CD4-positive, alpha-beta memory T cell (primary cell): ENCODE measurements at places on chromosomes 4 and X.

- no peak for DNase-seq
These were observed 197.0 kb upstream of the SLITRK2 start for GRCh38 chrX:145620666-145621065.

- DNase-seq = no peak
These were observed 12.4 kb downstream of the DCAF8L1 start for GRCh38 chrX:27968878-27969277.

DNA sequence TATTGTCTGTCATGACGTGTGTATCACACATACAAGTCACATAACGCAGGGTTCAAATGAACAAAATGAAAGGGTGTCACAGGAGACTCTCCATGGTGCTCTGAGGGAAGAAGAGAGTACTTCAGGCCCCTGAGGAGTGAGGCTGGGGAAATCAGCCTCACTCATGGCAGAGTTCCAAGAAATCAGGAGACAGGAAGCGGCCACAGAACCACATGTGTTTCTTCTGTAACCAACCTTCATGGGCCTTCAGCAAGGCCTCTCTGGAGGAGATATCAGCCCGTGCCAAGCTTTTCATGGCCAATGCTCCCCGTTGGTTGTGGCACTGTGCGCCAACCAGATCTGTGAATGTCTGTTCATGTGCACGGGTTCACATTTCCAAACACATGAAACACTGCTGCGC is 76.0 kb downstream of the NAT8L start:
- peak; percentile 33 for DNase-seq

- no peak for DNase-seq
These were observed 93.3 kb downstream of the HMX1 start for GRCh38 chr4:8778291-8778690.

DNA sequence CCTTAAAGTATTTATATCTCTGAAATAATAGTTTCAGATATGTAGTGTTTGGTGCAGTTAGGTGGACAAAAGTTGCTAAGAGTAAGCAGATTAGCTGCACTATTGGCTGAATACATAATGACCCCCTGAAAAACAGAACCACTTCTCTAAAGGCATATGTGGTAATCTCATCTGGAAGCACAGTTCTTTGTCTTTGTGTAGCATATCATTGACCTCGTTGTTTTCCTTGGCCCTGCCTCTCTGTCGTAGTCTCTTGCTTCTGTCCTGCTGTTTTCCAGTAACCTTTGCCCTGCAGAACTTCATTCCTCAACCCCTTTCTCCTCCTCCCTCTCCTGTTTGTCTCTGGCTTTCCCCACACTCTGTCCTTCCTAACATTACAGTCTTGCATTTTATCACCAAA is 41.4 kb downstream of the JADE3 start:
- DNase-seq = no peak

DNA sequence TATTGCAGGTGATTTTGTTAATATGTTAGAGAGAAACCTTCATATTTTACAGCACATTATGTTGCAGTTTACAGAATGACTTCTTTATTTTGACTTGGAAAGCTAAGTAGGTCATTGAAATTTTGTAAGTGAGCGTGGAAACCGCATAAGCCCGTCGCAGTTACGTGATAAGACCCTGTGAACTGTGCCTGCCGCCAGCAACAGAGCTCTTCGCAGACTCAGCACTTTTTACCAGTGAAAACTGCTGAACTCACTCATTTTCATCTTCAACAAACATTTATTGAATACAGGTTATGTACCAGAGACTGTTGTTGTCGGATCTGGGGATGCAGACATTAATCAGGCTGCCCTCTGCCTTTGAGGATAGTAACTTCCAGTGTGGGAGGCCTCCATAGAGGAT is 355.7 kb downstream of the HS3ST1 start:
- no peak for DNase-seq

- DNase-seq = no peak
These were observed 89.5 kb downstream of the SLIT2 start for GRCh38 chr4:20341134-20341738.

DNA sequence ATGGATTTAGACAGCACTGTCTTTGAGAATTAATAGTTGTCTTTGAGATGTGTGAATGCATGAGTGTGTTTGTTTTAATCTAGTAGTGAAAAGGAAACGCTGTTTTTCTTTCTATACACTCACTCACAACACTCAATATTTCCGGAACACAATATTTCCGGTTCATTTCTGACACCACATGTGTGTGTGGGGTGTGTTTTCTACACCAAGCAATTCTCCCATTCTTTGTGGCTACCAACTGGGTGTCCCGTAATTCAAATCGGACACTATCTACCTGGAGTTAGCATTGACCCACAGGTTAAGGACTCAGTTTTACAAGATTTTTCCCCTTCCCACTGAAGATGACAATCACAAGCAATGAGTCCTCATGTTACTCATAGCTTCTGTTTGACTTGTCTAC is 113.9 kb downstream of the SNCA start:
- no peak for DNase-seq

DNA sequence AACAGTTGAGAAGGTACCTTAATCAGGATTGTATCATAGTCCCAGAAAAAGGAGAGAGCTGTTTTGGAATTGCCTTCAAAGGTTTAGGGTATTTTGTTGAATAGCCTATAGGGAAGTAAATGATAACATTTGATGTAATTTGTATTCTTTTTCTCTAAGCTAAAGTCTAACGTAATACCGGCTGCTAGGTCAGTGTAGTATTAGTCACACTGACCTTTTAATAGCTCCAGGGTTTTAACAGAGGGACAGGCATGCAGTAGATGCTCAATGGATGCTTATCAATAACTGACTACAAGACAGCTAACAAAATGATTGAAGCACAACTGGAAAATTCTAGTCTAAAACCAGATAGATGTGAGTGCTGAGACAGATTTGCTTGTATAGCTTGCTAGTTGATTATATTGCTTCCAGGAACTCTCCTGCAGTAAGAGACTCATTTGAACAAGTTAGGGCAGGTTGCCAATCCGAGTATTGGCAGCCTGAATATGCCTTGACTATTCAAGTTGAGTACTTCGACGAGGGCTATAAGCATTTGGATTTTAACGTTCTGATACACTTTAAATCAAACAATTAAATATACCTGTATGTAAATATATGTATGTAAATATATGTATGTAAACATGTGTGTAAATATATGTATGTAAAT is 16.5 kb upstream of the PNPLA4 start:
- DNase-seq = no peak

- no peak for DNase-seq
These were observed 78.8 kb downstream of the TMEM164 start for GRCh38 chrX:110081740-110082139.

DNA sequence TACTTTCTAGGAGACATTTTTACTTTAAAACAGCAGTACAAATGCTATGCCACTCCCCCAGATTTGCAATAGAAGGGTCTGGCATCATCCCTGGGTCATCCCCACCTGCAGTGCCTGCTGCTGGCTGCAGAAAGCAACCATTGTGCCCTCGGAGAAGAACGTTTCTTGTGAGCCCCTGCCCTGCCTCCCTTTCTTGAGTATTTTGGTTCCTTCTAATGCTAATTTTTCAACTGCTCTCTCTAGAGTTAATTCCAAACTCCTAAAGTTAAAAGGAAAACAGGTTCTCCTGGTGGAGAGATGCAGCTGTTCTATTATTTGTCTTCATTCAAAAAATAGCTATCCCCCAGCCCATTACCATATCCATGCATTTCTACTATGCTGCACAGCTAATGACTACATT is 107.1 kb downstream of the IDS start:
- no peak for DNase-seq
